NCI-H345 (cell line): ENCODE measurements at places on chromosomes 7 and 10.

- DNase-seq: no peak
Observed at GRCh38 chr7:132656846-132657776, 80.8 kb upstream of the PLXNA4 start.

DNA sequence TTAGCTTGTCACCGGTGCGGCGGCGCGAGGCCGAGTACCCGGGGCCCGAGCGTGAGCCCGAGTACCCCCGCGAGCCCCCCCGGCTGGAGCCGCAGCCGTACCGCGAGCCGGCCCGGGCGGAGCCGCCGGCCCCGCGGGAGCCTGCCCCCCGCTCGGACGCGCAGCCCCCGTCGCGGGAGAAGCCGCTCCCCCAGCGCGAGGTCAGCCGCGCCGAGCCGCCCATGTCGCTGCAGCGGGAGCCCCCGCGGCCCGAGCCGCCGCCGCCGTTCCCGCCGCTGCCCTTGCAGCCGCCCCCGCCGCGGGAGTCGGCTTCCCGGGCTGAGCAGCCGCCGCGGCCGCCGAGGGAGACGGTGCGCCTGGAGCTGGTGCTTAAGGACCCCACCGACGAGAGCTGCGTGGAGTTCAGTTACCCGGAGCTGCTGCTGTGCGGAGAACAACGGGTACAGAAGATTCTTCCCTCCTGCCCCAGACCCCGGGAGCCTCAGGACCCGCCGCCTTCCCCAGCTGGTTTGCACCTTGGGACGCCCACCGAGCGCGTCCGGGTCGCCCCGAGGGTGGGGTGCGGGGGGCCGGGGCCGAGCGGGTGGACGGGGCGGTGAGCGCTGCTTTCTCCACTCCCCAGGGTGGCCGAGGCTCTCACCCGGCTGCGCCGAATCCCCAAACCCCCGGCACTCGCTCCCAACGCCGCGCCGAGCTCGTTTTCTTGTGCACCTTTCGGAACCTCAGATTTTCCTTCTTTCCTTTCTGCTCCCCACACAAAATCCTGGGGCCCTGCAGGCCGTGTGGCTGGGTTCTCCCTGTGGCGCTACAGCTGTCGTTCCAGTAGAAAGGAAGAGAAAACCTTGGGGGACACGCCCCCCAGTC is 708 bp downstream of the UBN2 start:
- peak; percentile 36 for DNase-seq

GRCh38 chr10:2019281-2019680 is 282.0 kb upstream of the ADARB2 start:
- DNase-seq: no peak

GRCh38 chr7:18444826-18445225 is 50.7 kb upstream of the HDAC9 start:
- DNase-seq: no peak

DNA sequence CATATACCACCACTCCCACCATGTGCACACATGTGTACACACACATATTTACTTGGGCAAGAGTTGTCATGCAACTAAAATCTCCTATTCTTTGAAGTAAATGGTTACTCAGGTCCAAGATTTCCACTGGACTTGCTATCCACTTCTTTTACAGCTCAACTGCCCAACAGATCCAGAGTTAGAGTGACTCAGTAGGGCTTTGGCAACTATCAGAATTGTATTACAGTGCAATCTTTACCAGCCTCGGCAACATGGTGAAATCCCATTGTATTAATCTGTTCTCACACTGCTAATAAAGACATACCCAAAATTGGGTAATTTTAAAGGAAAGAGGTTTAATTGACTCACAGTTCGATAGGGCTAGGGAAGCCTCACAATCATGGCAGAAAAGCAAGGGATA is 51.9 kb upstream of the ABLIM1 start:
- no peak for DNase-seq

GRCh38 chr10:28569506-28570159 is 36.7 kb downstream of the WAC start:
- DNase-seq: no peak

DNA sequence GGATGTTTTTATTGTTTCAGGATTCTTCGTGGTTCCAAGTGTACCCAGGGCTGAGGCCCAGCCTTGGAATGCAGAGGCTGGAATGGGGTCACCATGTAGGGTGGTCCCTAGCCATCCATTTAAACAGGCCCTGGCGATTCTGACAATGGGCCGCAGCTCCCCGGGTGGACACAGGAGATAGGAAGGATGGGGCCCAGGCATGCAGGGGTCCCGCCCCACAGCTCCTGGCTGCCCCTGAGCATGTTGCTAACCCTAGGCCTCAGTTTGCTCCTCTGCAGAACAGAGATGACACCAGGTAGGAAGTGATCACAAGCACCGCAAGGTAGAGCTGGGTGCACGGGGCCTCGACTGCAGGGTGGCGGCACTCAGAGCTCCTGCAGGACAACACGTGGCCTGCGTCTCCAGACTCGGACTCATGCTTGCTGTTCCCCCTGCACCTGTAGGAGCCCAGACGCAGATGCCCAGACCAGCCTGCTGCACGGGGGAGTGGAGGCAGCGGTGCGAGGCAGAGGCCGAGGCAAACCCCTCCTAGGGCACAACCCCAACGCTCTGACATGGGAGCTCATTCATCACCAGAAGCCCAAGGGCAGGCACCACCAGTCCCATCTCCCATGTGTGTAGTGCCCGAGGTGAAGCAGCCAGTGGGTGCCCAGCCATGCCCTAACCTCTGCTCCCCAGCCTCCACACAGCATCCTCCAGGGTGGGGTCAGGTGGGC is 25.5 kb downstream of the VIPR2 start:
- no peak for DNase-seq

DNA sequence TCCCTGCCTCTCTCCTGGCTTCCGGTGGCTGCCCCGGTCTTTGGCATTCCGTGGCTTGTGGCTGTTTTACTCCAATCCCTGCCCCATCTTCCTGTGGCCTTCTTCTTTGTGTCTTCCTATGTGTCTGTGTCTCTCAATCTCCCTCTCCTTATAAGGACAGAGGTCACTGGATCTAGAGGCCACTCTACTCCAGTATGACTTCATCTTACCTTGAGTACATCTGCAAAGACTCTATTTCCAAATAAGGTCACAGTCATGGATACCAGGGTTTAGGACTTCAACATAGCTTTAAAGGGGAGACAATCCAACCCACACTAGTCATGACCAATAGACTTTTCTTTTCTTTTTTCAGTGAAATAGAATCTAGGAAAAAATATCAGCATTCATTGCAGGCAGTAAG is 153.3 kb upstream of the INSYN2A start:
- DNase-seq: no peak
